ENCODE measurements at places on chromosomes 12 and 14.

DNA sequence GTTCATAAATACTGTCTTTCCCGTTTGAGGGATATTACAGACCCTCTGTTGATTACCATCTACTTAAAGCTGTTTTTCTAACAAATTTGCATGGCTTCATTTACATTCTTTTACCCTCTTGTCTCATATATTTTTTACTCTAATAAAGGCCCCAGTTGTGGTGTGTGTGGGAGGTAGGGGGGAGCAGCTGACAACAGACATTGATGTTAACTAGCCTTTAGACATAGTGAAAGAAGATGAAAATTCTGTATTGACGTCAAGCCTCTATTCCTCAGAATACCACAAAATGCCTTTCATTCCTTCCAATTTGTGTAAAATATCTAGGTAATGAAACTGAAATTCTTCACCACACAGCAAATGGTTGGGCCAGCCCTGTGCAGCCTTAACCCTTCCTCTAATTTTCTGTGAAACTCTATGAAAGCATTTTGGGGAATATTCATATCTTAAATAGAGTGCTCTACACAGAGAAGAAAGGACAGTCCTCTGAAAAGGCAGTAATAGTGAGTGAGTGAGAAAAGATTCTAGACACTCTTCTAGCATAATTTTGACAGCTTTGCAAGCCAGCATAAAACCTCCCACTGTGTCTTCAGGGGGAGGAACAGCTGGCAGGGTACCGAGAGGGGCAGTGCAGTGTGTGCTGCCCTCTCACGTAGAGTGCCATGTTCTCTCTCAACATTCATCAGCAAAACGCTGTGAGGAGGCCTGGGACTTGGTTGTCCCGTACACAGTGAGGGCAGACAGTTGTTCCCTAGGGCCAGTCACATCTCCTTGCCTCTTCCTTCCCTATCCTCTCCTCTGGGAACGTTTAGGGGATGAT lies 20.1 kb upstream of the CERS5 start:
- no peak for DNase-seq

DNA sequence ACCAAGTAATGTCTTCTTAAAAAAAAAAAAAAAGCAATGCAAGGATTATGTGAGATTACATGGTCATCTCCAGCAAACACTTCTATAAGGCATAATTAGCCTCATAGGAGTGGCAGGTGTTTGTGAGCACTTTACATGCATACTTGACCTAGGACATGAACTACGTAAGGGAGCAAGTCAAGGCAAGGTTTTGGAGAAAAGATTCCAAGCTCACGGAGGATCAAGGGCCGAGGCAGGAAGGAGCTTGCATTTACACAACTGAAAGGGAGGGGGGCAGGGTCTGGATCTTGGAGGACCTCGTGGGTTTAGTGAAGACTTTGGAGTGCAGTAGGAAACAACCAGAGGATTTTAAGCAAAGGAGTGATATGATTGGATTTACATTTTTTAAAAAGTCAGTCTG lies 112.5 kb downstream of the CCER1 start:
- no peak for DNase-seq

DNA sequence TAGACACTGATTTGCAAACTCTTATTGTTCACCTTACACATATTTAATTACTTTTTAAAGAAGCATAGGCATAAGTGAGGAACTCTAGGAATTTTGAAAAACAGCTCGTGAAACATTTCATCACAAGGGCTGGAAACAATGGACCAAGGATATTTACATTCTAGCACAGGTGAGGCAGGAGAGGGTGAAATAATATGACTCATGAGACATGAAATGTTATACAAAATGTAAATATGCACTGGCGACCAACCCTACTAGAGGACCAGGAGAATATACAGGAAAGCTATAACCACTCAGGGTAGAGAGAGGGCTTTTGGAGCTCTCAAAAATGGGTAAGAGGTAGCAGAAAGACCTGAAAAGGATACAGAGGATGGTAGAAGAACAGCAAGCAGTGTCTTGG lies 115.3 kb downstream of the PTGER2 start:
- no peak for DNase-seq

DNA sequence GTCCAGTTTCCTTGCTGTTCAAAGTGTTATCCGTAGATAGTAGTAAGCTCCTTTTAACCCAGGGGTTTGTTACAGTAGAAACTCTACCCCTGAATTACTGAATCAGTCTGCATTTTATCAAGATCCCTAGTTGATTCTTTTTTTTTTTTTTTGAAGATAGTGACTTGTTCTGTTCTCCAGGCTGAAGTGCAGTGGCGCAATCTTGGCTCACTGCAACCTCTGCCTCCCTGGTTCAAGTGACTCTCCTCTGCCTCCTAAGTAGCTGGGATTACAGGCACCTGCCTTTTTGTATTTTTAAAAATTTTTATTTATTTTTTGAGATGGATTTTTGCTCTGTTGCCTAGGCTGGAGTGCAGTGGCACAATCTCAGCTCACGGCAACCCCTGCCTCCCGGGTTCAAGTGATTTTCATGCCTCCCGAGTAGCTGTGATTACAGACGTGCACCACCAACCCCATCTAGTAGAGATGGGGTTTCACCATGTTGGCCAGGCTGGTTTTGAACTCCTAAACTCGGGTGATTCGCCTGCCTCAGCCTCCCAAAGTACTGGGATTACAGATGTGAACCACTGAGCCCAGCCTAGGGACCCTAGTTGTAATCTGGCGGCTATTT lies 10.5 kb downstream of the LARP4 start:
- DNase-seq = no peak

GRCh38 chr12:69275471-69275891 lies 36.1 kb downstream of the CPSF6 start:
- no peak for DNase-seq

- no peak for DNase-seq
These were observed 37.5 kb downstream of the TTC7B start for GRCh38 chr14:90778571-90779255.

DNA sequence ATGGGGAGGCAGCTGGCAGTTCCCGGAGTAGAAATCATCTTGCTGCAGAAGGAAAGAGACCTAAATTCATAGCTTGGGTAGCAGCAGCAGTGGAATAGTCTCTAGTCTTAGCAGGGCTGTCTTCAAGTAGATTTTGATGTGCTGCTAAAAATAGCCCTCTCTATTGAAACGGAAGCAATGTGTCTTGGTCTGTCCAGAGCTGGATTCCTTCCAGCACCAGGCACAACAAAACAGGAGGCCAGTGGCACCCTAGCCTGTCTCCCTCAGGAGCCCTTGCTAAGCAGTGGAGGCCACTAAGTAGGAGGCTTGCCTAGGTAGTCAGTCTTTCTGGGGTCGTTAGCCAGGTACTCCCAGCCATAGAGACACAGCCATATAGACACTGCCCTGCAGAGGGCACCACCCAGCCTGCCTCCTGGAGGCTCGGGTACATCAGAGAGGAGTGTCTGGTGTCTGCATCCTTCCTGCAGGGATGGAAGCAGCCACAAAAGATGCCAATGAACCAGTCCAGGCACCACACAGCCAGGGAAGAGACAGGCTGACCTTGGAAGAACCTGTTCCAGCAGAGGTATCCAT lies 97.5 kb downstream of the CRACR2A start:
- DNase-seq = no peak

- DNase-seq = no peak
These were observed 12.1 kb downstream of the MDM1 start for GRCh38 chr12:68319988-68320623.

DNA sequence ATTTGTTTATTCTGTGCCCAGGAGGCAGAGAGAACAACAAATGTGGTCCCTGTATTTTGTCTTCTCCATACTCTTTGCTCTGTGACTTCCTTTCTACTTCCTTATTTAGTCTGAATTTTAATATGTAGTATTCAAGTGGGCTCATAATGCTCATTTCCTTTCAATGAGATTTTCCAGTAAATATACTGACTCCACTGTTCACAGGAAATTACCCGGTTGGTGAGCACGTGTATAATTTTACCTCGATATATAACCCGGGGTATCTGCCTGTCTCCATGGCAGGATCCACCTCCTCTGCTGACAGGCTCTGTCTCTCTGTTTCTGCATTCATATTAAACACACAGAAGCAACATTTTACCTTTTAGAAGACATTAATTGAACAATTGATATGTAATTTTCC lies 166.0 kb downstream of the SLC38A4 start:
- DNase-seq = no peak

DNA sequence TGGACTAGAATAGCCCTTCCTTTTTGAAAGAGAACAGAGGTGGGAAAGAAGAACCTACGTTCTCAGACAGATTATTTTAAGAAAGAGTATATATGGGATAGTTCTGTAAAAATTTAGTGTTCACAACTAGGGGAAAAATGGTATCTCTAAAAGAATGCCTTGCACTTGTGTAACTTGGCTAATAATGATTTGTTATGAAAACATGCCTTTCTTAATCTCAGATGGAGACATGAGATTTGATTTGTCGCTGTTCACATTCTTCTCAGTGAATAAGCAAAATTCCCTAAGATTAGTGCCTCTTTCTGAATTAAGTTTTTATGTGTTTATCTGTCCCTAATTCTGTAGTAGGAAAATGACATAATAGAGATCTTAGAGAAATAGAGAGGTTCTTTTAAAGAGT lies 100.8 kb downstream of the USP15 start:
- no peak for DNase-seq

GRCh38 chr14:61508526-61508925 lies 186.8 kb upstream of the HIF1A start:
- no peak for DNase-seq

- DNase-seq = no peak
These were observed 86.8 kb downstream of the SPRING1 start for GRCh38 chr12:116651089-116651488.

- no peak for DNase-seq
These were observed 85.7 kb downstream of the GPATCH2L start for GRCh38 chr14:76237349-76237990.

- no peak for DNase-seq
These were observed 134.2 kb downstream of the SMOC1 start for GRCh38 chr14:70013271-70013873.

DNA sequence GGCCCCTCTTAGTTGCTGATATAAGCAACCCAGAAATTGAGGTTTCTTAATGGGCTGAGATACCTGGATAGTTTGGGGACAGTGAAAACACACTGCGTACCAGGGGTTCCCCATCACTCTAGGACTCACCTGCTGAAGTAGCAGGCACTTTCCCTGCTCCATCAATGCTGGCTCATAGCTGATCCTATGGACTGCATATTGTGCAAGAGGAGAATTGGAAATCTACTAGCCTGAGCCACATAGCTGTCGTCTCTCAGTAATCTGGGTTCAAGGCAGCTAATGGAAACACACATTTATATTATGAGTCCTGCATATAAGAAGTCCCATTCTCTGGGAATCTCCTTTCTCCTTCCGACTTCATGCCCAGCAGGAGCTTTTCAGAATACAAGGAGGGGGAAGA lies 7.3 kb upstream of the DUSP6 start:
- DNase-seq = no peak

- DNase-seq = no peak
These were observed 1493.1 kb upstream of the FLRT2 start for GRCh38 chr14:84036840-84037239.

GRCh38 chr14:70810621-70811020 lies 1.3 kb upstream of the MAP3K9 start:
- DNase-seq = no peak

- no peak for DNase-seq
These were observed 50.4 kb downstream of the NUAK1 start for GRCh38 chr12:106088246-106088808.

GRCh38 chr12:39830171-39830570 lies 210.6 kb upstream of the ABCD2 start:
- DNase-seq = no peak

GRCh38 chr12:130330685-130331084 lies 7.0 kb upstream of the PIWIL1 start:
- DNase-seq = no peak

DNA sequence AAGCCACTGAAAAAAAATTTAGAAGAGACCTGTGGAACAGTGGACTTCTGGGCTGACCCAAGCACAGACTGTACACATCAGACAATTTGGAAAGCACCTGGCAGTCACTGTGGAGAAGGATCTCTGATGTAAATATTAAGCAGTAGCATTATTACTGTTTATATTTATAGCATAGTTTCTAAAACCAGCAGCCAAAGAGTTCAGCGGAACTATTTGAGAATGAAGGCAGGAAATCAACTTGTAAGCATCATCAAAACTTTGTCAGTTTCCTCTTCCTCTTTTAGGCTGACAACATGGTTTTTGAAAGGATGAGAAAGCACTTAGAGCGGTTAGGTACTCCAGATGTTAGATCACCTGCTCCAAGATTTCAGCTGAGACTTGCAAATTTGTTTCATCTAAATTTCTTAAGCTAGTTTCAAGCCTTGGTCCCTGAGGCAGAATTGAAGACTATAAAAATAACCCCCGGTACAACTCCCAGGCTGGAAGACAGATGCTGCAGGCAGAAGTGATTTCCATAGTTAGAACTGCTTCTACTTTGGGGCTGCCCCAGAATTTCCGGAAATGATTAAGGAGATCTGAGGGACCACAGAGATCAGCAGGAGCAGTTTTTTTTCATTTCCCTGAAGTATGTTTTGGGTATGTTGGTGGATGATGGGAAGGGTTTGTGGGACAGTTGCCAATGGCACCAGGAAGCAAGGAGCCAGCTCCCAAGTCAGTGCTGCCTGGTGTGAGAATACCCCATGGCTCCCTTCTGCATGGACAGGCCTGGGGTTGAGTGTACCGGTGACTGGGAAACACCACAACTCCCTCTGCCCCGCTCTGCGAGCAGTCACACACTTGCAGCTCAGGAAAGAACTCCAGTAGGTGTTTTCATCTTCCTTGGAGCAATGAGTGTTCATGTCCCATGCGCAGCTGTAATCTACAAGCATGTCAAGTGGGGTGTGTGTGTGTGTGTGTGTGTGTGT lies 354.5 kb downstream of the NUAK1 start:
- no peak for DNase-seq

- no peak for DNase-seq
These were observed 133.8 kb upstream of the NUDT4 start for GRCh38 chr12:93243689-93244513.

GRCh38 chr12:107318806-107319532 lies 225.6 kb upstream of the CRY1 start:
- peak; percentile 51 for DNase-seq

GRCh38 chr14:75183225-75183624 lies 6.8 kb upstream of the TMED10 start:
- no peak for DNase-seq

DNA sequence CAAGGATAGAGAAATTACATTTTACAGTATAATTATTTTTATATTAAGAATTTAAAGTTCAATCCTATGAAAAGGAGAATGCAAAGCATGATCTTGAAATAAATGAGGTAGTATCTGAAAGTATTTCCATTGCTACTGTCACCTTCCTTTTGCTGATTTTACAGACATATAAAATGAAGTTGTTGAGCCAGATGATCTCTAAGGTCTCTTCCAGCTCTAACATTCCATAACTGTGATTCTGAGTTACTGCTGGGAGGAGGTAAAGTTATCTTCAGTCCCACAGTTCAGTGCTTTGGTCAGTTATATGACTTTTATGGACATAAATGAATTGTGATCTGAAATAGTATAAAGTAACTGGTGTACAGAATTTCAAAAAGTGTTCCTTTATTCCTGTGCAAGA lies 52.8 kb downstream of the SLC38A6 start:
- no peak for DNase-seq

- peak; percentile 47 for DNase-seq
These were observed 131.8 kb upstream of the USP15 start for GRCh38 chr12:62128175-62128975.

GRCh38 chr12:3550839-3551238 lies 59.8 kb downstream of the PRMT8 start:
- no peak for DNase-seq

All from NCI-H748 treated with DMSO at 0.1 percent for 48 hours (cell line).